ENCODE measurements at places on chromosomes 2 and 18.

DNA sequence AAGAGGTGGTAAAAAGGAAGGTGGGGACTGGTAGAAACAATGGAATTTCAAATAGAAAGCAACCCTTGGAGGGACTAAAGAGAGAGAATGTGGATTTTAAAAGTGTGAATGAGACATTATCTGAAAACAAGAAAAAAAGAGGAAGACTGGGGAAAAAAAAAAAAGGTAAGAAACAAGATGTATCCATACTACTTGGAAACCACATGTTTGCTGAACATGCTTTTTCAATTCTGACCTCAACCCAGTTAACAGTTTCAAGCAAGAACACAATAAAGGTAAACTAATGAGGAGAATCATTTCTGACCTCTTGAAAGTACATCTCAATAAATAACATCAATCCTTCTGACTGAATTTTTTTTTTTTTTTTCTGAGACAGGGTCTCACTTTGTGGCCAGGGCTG is 2.6 kb downstream of the FARSB start:
- DNase-seq, result no peak

DNA sequence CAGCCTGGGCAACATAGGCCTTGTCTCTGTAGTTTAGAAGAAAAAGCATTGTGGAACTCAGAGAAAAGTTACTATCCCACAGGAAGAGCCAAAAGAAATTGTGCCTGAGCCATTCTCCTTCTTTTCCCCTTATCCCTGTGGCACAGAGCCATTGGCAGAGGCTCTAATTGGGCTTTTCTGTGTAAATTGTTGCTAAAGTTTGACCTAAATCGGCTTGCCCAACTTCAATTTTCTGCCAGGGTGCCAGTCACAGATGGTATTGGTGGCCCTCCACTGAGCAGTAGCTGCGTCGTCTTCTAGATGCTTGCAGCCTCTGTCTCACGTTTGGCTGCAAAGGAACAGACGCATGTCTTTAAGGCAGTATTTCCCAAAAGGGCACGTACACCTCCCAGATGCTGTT is 30.3 kb downstream of the ZNF532 start:
- no peak for DNase-seq

- peak; percentile 87 for DNase-seq
Observed at GRCh38 chr2:11583840-11584524, 50.1 kb downstream of the GREB1 start.

DNA sequence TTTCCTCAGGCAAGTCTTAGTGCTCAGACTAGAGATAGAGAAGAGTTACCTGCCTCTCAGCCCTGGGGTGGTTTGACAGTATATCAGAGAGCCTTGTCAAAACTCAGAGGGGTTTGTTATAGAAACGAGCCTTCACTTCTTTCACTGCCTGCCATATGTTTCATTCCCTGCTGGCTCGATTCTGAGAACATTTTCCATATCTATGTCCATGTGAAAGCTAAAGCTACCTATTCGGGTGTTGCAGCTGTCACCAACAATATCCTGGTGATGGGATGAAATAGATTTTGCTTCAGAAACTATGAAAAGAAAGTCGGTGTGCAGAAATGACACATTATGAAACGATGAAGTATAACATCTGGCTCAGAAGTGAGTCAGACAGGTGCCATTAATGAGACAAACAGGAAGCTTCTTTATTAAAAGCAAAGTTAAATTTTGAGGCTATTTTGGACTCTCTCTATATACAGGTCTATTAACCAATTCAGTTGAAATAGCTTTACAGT is 56.1 kb upstream of the TANK start:
- DNase-seq, result peak; percentile 36

- DNase-seq, result no peak
Observed at GRCh38 chr2:84776011-84776410, 104.9 kb downstream of the TRABD2A start.

- DNase-seq, result no peak
Observed at GRCh38 chr2:191222507-191222906, 22.7 kb upstream of the MYO1B start.

- no peak for DNase-seq
Observed at GRCh38 chr2:136236019-136236418, 118.1 kb upstream of the CXCR4 start.

- peak; percentile 14 for DNase-seq
Observed at GRCh38 chr2:26477126-26477910, 606 bp downstream of the OTOF start.

DNA sequence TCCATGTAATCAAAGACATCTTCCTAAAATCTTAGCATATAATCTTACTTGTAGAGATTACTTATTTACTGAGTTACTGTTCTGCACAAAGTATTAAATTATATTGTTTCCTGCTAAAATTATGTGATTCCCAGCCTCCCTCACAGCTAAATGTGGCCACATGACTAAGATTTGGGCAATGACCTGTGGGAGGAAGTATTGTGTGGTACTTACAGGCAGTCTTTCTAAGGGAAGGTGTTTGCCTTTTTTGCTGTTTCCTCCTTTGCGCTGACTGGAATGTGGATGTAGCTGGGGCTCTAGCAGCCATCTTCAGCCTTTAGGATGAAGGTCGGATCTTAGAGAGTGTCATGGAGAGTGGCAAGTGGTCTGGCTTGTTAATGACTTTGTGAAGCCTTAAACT is 146.3 kb upstream of the APCDD1 start:
- no peak for DNase-seq

GRCh38 chr2:37631292-37631691 is 40.1 kb downstream of the CDC42EP3 start:
- no peak for DNase-seq

DNA sequence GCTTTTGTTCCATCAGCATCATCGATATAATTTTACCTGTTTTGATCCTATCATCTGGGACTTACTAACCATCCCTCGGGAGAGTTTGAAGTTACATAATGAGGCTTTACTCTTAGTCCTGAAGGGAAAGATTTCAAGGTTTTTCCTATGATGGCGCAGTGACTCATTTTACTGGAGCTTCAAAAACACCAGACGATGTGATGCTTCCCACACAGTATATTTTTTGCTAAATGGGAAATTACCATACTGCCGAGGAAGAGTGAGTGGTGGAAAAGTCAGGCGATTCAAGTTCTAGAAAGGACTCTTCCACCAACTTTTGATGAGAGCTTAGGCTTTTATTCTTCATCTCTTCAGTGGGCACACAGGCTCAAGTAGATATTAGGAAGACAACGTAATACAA is 44.6 kb upstream of the GCG start:
- no peak for DNase-seq
